ENCODE measurements at places on chromosomes 5 and 9.

GRCh38 chr5:147290261-147290660, 55.4 kb downstream of the STK32A start:
- DNase-seq, result no peak

GRCh38 chr9:109270971-109271925, 49.6 kb downstream of the EPB41L4B start:
- DNase-seq, result no peak

GRCh38 chr5:53110156-53110555, 599 bp upstream of the MOCS2 start:
- DNase-seq, result peak; percentile 6

DNA sequence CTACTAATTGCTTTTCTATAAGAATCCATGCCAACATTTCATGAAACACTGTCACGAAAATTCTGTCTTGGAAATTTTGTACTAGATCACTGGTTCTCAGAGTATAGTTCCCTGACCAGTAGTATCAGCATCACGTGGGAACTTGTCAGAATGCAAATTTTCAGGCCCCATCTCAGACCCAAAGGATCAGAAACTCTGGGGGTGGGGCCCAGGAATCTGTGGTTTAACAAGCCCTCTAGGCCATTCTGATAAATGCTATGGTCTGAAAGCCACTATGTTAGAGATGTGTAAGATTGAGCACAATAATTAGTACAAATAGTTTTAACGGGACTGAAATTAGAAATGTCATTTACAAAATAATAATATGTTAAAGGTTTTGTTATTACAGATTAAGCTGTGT, 615.7 kb upstream of the ARRDC3 start:
- no peak for DNase-seq

DNA sequence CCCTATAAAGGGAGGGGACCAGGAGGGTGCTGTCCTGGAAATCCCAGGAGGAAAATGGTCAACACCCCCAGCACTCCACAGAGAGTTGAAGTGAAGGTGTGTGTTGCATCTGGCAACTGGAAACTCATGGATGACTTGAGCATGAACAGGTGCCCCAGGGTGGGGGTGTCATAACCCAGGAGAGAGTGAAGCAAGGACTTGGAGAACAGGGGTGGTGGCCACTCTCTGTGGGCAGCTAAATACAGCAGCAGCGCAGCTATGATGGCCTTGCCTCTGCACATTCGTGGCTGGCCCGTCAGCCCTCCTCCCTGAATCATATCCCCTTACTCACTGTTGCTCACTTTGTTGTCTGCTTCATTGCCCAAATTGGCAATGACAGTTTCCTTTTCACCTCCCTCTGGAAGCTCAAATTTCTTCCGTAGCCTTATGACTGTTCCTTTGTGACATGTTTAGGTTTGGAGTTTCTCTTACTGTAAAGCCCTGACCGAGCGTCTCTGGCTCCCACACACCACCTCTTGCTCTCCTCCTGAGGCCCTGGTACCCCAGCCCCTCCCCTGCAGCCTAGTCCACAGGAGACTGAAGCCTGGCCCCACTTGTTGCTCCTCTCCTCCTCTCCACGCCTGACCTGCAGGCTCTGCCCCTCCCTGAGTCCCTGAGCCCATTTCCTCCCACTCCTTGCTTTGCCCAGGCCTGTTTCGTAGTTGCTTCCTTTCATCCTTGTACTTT, 185.8 kb downstream of the CD180 start:
- DNase-seq, result no peak

- no peak for DNase-seq
Observed at GRCh38 chr5:18113721-18114120, 479.5 kb downstream of the TAF11L14 start.

DNA sequence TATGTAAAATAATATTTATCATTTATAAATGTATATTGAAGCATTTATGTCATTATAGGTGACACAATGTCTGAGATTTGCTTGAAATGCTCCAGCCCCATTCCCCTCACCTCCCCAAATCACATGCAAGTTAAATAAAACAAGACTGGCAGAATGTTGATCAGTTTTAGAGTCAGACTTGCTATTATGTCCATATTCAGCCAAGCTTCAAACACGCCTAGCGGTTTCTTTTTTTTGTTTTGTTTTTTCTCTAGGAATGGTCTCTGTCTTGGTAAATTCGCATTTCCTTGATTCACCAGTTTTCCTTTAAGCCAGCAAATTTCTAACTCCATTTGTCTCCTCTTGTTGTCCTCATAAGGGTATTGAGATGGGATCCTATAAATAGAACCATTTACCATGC, 153.0 kb upstream of the HMHB1 start:
- no peak for DNase-seq

GRCh38 chr5:124706729-124707361, 39.6 kb downstream of the ZNF608 start:
- no peak for DNase-seq

- DNase-seq, result no peak
Observed at GRCh38 chr9:104882086-104882485, 45.9 kb downstream of the ABCA1 start.

DNA sequence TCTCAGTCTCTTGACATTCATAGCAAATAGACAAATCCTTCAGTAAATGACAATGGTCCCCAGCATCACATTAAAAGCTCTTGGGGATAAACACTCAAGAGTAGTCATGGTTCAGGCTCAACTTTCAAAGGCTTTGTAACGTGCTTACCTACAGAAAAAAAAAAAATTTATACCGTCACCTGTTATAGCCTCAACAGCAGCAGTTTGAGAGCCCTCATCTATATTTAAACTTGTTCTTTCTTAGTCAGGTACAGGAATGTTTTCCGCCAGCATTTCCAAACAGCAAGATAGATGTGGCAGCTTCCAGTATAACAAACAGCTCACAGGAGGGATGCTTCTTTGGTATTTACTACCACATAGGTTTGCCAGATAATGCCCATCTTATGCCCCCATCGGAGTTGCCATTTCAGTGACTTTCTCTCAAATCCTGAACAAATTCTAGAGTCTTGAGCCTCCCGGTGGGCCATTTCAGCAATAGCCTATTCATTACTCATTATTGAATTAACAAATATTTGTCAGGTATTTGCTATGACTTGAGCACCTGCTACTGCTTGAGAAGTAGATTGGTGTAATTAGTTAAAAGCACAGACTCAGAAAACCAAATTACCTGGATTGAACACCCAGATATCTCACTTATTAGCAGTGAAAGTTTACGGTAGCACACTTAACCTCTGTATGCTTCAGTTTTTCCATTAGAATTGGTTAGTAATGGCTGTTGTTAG, 470.0 kb downstream of the EBF1 start:
- DNase-seq, result no peak

GRCh38 chr5:31733371-31733770, 94.4 kb downstream of the PDZD2 start:
- no peak for DNase-seq

- DNase-seq, result no peak
Observed at GRCh38 chr9:9612270-9612669, 1000.5 kb downstream of the PTPRD start.

DNA sequence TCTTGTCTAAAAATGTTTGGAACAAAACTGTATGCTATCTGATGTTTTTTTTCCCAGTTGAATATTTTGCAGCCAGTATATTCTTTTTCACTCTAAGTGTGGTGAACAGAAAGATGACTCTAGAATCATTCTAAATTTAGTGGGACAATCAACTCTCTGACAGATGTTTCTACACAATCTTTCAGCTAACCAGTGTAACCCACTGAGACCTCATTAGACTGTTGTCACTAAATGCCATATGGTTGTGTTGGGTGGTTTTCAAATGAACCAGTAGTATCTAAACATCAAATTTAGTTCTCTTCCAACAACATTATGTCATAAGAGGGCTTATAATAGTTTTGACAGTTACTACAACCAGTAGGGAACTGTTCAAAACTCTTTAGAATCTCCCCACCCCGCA, 129.6 kb upstream of the PRLR start:
- no peak for DNase-seq

GRCh38 chr5:172830275-172830799, 3.7 kb upstream of the ERGIC1 start:
- no peak for DNase-seq

DNA sequence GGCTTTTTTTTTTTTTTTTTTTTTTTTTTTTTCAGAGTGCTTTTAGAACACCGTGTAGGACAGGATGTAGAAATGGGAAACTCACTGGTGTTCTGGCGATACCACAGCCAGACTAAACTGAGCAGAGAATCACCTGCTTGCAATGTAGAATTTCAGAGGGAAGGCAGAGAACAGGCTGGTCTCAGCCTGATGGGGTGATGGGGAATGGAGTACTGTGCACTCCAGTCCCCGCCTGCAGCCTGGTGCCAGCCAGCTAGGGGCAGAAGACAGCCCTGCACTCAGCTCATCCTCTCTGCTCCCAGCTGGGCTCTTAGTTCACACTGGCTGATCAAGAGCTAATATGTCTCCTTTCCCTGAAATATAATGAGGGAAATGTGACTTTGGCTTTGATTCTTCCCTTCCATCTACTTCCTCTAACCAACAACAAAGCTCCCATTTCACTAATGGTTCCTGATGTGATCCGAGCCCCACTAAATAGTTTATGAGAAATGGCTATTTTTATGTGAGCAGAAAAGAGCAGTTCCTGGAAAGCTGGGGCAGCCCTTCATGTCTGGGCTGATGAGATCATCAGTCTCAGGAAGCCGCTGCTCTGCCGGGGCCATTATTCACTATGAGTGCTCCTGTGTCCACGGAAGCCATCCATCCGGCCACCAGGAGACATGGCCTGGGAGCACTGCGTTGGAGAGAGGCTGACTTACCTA, 209.7 kb downstream of the GADD45G start:
- no peak for DNase-seq

DNA sequence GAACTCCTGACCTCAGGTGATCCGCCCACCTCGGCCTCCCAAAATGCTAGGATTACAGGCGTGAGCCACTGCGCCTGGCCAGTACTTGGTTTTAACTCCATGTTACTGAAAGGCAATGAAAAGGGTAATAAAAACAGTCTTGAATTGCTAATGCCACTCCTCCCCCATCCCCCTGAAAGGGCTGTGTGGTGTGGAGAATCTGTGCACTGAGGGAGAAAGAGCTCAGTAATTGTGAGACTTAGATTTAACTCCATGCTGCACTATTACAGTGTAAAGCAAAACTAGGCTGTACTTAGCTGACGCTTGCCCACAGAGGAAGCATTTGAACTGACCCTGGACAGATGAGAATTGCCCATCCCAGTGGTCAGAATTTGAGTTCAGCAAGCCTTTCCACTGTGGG, 1662.4 kb upstream of the ACO1 start:
- no peak for DNase-seq

DNA sequence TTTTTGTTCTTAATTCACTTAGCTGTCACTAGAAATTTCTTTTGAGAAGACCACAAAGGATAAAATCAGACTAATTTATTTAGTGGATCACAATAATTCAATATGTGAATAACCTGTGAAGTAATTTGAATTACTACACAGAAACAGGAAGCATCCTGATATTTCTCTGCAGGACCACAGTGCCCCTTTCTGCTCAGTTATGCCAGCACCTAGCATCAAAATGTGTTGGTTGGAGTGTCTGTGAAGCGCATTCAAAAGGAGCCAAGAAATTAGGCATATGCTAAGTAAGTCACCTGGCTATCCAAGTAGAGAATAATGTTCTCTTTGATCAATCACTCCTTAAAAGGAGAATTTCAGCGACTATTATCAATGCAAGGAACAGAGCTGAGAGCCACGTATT, 187.5 kb downstream of the SLC12A2 start:
- no peak for DNase-seq

- no peak for DNase-seq
Observed at GRCh38 chr5:173464813-173465212, 136.6 kb upstream of the STC2 start.

DNA sequence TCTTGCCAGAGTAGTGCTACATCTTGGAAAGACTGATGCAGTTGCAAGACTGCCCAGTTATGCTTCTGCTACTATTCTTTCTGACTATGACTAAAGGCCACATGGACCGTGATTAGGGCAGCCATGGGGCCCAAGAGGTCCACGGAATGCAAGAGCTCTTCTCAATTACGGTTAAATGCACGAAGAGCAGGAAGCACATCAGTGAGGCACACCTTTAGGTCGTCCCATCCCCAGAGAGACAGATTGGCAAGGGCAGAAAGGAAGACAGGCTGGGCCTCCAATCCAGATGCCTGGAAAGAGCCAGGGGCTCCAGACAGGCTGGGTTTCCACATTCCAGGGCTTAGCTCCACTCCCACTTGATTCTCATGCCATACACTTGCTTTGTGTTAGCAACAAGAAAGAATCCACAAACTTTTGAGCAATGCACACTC, 132.3 kb upstream of the SLIT3 start:
- DNase-seq, result no peak

GRCh38 chr5:148791334-148791667, 35.1 kb upstream of the ADRB2 start:
- no peak for DNase-seq

- DNase-seq, result no peak
Observed at GRCh38 chr9:113361304-113362018, 12.1 kb downstream of the BSPRY start.

DNA sequence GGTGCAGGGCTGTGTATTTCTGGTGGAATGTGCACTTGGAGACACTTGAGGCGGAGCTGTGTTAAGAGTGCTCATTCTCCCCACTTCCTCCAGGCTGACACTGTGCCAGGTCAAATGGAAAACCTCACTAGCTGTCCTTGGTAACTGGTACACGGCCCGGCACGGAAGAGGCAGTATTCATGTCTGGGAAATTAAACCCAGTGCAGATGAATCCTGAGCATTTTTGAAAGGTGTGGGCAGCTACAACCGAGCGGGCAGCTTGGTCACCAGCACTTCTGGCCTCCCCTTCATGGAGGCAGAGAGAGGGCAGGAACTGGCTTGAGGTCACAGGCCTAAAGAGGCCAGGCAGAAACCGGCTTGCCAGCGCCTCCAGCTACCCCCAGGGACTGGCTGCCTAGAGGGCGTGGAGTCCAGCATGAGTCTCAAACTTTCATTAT, 1.6 kb downstream of the CLPTM1L start:
- DNase-seq, result no peak

GRCh38 chr9:12185856-12186255, 507.3 kb upstream of the TYRP1 start:
- DNase-seq, result no peak

DNA sequence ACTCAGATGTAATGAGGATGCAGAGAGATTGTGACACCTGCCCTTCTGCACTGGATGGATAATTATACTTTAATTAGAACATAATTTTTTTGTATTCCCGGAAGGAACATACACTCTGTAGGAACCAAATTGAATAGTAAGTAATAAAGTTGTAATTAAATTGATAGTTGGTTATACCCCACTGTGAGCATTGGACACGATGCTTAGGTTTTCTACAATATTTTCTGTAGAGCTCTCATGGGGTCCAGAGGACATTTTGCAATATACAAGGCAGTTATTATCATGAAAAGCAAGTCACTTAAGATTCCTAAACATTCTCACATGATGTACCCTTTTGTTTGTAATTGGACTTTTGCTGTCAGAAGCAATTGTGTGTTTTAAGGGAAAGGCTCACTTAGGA, 63.4 kb downstream of the DIRAS2 start:
- no peak for DNase-seq

- DNase-seq, result no peak
Observed at GRCh38 chr5:113163328-113163727, 186.7 kb downstream of the DCP2 start.

GRCh38 chr9:113150670-113151611, at the start of gene SLC31A2:
Gene SLC31A2, plus strand, starts transcription at chr9:113151007. Its CDS starts 68 bp downstream, at chr9:113151075.
- peak; percentile 88 for DNase-seq
